Activated T-helper 2 cell treated with anti-CD3 and anti-CD28 coated beads, Interferon-gamma antibody, Interleukin-2, Interleukin-4, amounts not matched to agents 10 μg/mL and 5 μg/mL and 100 μg/mL, durations not matched to agents 14 hours and 24 hours and 36 hours (primary cell): ENCODE measurements at places on chromosomes 5 and 9. TPM values are rescaled to one million over a fixed set of nuclear protein-coding genes. Genes with fewer than 3 reads are reported as not detected.

FCN2 gene
- total RNA-seq, result not detected in 2 replicates

TLX3 gene
- total RNA-seq, result not detected in 2 replicates

HTR1A gene
- total RNA-seq, result not detected in 2 replicates

TERT gene
- total RNA-seq, result 11.8 and 12.0 TPM in 2 replicates

SLC27A6 gene
- total RNA-seq, result not detected in 2 replicates

MEIKIN gene
- not detected in 2 replicates for total RNA-seq

CCDC171 gene
- total RNA-seq, result 1.8 and 2.0 TPM in 2 replicates

- H3K36me3 ChIP-seq, result peaks cover 8% of the 10 kb centered on the region
- no peaks in the 10 kb centered on the region for H3K27me3 ChIP-seq
- no peak overlapping the region for H3K4me3 ChIP-seq
- no peak for DNase-seq
- H3K4me1 ChIP-seq, result peaks cover 34% of the 10 kb centered on the region
Measured at GRCh38 chr5:171914726-171915338, 91.6 kb downstream of the FBXW11 start.

DNA sequence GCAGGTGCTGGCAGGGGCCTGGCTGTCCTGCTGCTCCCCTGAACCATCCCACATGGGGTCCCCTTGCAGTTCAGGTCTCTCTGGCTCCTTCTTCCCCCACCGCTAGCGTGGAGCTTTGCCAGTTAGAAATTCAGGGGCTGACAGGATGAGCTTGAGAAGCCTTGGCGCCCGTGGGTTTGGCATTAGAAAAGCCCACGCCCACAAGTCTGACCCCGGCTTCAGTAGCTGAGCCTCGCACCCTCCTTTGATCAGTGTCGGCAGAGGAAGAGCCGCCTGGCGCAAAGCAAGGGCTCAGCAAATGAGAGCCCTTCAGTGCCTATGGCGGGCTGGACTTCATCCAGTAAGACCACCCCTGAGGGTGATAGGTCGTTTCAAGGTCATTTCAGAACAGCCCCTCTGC lies 30.1 kb upstream of the NCS1 start:
- no peak overlapping the region for H3K4me3 ChIP-seq
- DNase-seq, result no peak

DNA sequence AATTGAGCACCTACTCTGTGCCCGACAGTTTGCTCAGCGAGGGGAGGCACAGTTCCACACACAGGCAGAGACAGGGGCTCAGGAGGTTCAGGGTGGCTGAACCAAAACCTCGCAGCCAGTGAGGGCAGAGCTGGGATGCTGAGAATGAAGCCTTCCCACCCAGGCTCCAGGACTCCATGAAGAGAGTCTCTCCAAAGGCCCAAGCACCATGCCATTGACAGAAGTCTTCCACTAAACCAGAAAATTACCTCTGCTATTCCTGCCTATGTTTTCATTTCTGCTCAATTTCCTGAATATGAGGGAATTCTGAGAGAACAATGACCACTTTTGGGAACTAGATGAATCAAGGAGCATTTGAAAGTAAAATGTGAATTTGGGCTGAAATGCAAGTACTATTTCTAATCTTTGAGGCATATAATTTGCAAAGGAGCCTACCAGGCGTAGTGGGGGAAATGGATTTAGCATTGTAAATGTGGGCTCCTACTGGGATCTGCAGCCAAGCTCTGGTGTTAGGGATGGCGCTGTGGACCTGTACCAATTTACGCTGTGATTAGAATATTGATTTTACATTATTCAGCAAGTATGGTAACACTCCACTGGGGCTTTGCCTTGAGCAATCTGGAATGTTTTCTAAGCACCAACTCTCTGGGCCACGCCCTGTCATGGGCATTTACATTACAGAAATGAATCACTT lies 91.9 kb downstream of the DRD1 start:
- peaks cover 3% of the 10 kb centered on the region for H3K27me3 ChIP-seq
- H3K4me1 ChIP-seq, result no peaks in the 10 kb centered on the region
- H3K36me3 ChIP-seq, result no peaks in the 10 kb centered on the region
- DNase-seq, result no peak
- H3K27ac ChIP-seq, result no peak overlapping the region

DNA sequence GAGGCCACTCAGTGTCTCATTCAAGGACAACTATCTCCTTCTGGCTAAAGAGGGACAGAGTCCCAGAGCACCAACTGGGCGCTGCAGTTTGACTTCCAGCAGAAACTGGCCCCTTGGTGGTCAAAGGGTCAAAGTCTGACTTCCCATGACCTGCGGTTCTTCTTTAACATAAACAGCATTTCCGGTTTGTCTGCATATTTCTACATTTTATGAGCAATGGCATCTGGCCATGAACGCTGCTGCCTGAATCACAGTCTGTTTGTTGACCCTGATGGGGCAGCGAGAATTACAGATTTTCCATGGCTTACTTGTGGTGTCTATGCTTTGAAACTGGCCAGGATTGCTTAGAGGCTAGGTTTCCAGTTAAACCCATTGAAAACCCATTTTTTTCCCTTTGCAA lies 1.3 kb downstream of the TNFSF15 start:
- H3K4me1 ChIP-seq, result peaks cover 28% of the 10 kb centered on the region
- no peaks in the 10 kb centered on the region for H3K36me3 ChIP-seq
- H3K27ac ChIP-seq, result no peak overlapping the region
- H3K4me3 ChIP-seq, result no peak overlapping the region
- no peak for DNase-seq

GRCh38 chr9:135301271-135302263 lies 178.0 kb upstream of the PPP1R26 start:
- no peak for DNase-seq
- no peak overlapping the region for H3K4me3 ChIP-seq
- no peaks in the 10 kb centered on the region for H3K27me3 ChIP-seq
- no peaks in the 10 kb centered on the region for H3K36me3 ChIP-seq
- H3K4me1 ChIP-seq, result no peaks in the 10 kb centered on the region

DNA sequence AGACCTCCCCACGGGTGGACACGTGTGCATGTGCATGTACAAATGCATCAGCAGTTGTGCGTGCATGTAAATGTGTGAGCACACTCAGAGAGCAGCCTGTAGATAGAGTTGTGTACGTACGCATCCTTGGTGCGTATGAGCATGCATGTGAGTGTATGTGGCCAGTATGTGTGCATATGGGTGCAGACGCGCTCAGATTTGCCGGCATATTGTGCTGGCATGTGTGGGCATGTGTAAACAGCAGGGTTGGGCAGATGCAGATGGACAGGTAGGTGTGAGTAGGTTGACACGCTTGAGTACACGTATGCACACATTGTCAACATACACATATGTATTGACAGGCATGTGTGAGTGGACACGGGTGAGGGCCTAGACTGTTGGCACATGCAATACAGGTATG lies 56.5 kb downstream of the LMX1B start:
- no peaks in the 10 kb centered on the region for H3K36me3 ChIP-seq
- no peak overlapping the region for H3K27ac ChIP-seq
- no peak overlapping the region for H3K4me3 ChIP-seq
- H3K27me3 ChIP-seq, result peaks cover 38% of the 10 kb centered on the region
- DNase-seq, result no peak

DNA sequence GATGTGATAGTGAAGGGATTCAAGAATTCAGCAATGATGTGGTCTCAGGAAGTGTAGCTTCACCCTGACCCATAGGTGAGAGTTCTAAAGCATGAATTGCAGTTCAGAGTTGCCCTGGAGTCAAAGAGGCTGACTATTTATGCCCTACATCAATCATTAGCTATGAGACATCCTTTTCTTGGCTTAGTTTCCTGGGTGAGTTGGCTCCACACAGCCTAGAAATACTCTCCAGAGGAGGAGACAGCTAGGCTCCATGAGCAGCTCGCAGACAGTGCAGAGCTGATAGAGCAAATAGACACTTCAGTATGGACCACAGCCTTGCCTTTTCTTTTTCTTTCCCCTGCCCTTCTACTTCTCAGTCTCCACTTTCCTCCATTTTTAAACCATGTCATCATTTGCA lies 1651.8 kb downstream of the MAT2B start:
- no peaks in the 10 kb centered on the region for H3K27me3 ChIP-seq
- no peak overlapping the region for H3K4me3 ChIP-seq
- H3K27ac ChIP-seq, result no peak overlapping the region
- no peaks in the 10 kb centered on the region for H3K36me3 ChIP-seq
- H3K4me1 ChIP-seq, result no peaks in the 10 kb centered on the region
- no peak for DNase-seq

GRCh38 chr5:69414885-69415583 lies at the start of gene MARVELD2:
Gene MARVELD2, plus strand, starts transcription at chr5:69415116. Its CDS starts 4,270 bp downstream, at chr5:69419386.
- H3K4me3 ChIP-seq, result peak within 1 kb of the TSS; percentile 55
- peaks cover 19% of the 10 kb centered on the region for H3K36me3 ChIP-seq
- DNase-seq, result no peak
- peaks cover 2% of the 10 kb centered on the region for H3K4me1 ChIP-seq
- H3K27me3 ChIP-seq, result no peaks in the 10 kb centered on the region

DNA sequence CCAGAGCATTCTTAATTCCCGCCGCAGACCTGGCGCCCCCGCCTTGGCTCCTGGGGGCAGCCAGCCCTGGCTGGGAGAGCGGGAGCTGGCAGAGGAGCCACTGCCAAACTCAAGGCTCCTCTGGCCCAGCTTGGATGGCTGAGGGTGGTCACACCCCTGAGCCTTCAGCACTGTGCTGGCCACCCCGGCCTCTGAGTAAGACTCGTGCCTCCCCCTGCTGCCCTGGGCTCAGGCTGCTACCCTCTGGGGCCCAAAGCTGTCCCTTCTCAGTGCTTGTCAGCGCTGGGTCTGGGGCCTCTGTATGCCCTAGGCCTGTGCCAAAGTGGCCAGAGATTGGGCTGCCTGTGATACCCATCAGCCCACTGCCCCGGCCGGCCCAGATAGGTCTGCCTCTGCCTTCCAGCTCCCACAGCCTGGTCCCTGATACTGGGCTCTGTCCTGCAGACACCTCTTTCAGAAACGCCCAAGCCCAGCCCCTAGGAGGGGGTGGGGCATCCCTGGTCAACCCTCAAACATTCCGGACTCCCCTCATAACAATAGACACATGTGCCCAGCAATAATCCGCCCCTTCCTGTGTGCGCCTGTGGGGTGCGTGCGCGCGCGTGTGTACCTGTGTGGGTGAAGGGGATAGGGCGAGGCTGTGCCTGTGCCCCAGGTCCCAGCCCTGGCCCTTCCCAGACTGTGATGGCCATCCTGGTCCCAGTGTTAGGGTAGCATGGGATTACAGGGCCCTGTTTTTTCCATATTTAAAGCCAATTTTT lies 4.4 kb upstream of the PRR7 start:
- peaks cover 49% of the 10 kb centered on the region for H3K36me3 ChIP-seq
- no peaks in the 10 kb centered on the region for H3K27me3 ChIP-seq
- peaks cover 36% of the 10 kb centered on the region for H3K4me1 ChIP-seq
- no peak overlapping the region for H3K4me3 ChIP-seq
- DNase-seq, result no peak

GRCh38 chr9:128385496-128386460 lies 14.6 kb downstream of the URM1 start:
- H3K36me3 ChIP-seq, result peaks cover 22% of the 10 kb centered on the region
- no peaks in the 10 kb centered on the region for H3K4me1 ChIP-seq
- DNase-seq, result no peak
- no peak overlapping the region for H3K4me3 ChIP-seq
- no peak overlapping the region for H3K27ac ChIP-seq

DNA sequence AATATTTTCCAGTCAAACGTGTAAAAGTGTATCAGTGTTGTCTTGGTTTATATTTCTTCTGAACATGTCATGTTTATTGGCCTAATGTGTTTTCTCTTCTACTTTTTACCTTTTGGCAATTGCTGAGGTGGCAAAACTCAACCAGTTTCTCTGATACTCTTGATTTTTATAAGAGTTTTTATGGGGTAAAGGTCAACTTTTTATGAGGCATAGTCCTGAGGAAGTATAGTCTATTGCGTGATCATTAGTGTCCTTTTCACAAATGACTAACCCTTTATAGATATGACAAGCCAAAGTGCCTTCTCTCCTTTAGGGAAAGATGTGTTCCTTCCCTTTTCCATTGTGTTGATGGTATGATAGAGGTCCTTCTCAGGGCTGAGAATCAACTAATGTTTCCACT lies 32.9 kb downstream of the OCLN start:
- no peak overlapping the region for H3K4me3 ChIP-seq
- H3K27ac ChIP-seq, result no peak overlapping the region
- peaks cover 3% of the 10 kb centered on the region for H3K27me3 ChIP-seq
- no peak for DNase-seq

DNA sequence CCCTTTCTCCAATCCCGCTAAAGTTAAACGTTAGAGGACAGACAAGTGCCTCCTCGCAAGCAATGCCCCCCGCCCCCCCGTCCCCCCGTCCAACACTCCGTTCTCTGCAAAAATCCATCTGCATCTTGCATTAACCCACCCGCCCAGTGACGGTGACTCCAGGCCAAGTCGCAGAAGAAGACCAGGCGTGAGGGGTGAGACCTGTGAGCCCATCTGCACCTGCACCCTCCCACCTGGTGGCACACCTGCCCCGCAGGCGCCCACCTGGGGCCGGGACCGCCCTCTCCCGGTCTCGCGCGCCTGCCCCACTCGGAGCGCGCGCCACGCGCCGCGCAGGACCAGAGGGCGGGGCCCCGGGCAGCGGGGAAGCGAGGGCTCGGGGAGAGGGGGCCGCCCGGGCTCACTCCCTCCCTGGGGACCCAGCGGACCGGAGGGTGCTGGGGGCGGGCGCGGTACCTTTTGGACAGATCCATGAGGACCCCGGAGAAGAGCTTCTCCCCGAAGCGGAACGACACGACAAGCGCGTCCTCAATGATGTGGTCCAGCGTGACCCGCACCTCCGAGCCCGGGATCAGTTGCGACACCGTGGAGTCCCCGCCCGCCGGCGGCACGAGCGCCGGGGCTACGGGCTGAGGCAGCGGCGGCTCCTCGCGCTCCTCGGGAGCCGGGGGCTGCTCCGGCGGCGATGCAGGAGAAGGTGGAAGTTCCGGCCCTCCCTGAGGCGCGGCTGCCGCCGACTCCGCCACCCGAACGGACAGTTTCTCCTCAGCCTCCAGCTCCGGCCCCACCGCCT lies 705 bp downstream of the PWWP2A start:
- H3K27me3 ChIP-seq, result peaks cover 3% of the 10 kb centered on the region
- H3K36me3 ChIP-seq, result peaks cover 28% of the 10 kb centered on the region

- H3K4me1 ChIP-seq, result peaks cover 31% of the 10 kb centered on the region
- H3K4me3 ChIP-seq, result no peak overlapping the region
- no peak overlapping the region for H3K27ac ChIP-seq
- DNase-seq, result no peak
- no peaks in the 10 kb centered on the region for H3K27me3 ChIP-seq
Measured at GRCh38 chr9:128084746-128085145, 16.7 kb downstream of the SLC25A25 start.

GRCh38 chr5:63959177-63959982 lies 2.9 kb downstream of the HTR1A start:
- no peak for DNase-seq
- H3K27me3 ChIP-seq, result peaks cover 12% of the 10 kb centered on the region
- H3K27ac ChIP-seq, result no peak overlapping the region
- no peaks in the 10 kb centered on the region for H3K4me1 ChIP-seq
- no peak overlapping the region for H3K4me3 ChIP-seq
- no peaks in the 10 kb centered on the region for H3K36me3 ChIP-seq
